Fibroblast of skin of back (primary cell): ENCODE measurements at places on chromosomes 5 and 9.

DNA sequence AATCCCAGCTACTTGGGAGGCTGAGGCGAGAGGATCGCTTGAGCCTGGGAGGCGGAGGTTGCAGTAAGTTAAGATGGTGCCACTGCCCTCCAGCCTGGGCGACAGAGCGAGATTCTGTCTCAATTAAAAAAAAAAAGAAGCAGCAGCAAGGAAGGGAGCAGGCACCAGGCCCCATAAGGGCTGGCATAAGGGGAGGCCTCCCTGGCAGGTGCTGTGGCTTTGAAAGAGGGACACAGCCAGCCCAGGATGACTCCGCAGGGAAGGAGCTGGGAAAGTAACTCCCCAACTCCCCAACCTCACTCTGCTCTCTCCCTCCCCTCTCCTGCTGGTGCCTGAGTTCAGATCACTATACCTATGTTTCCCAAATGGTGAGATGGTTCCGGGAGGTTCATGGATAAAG, 70.1 kb downstream of the NDFIP1 start:
- DNase-seq = no peak

DNA sequence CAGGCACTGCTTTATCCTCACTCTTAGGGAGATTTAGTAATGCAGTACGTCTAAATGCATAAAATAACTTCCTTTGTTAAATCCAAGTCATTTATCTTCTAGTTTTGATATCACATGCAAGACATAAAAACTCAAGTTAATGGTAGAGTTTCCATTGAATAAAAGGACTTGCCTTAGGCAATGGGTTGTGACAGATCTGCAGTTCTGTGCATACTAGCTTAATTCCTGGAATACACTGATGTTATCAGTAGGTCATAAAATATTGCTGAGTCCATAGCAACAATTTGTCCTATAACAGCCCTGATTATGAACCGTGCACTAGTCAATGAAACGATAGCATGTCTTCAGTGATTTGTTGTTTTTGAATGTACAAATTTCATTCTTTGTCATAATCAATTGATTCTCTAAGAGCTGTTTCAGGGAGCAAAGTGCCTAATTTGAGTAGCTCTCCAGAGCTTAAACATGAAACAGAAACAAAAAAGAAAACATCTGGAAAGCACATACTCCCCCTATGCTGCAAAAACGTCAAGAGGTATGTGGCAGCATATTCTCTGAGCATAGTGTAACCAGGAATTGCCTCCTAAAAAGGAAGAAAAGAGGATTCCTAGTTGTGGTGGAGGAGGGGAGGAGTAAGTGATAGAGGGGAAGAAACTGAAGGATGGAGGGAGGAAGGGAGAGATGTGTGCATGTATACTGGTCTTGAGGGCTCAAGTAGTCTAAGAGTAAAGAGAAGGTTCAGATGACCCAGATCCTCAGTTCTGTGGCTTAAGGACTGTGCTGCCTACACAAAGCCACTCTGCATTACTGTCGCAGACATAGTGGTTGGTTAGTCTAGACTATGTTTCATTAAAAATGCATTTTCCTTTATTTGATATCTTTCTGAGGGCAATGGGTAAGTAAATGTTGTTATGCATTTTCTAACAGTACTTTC, 589.2 kb downstream of the PRR16 start:
- peak; percentile 32 for DNase-seq

GRCh38 chr9:61674882-61675281, 485.0 kb downstream of the SPATA31A7 start:
- no peak for DNase-seq

GRCh38 chr5:28344836-28345433, 1306.5 kb upstream of the CDH9 start:
- DNase-seq = peak; percentile 49

GRCh38 chr5:140338336-140338735, 8.1 kb downstream of the HBEGF start:
- DNase-seq = no peak

- no peak for DNase-seq
These were observed 37.5 kb upstream of the GFPT2 start for GRCh38 chr5:180390441-180391190.

DNA sequence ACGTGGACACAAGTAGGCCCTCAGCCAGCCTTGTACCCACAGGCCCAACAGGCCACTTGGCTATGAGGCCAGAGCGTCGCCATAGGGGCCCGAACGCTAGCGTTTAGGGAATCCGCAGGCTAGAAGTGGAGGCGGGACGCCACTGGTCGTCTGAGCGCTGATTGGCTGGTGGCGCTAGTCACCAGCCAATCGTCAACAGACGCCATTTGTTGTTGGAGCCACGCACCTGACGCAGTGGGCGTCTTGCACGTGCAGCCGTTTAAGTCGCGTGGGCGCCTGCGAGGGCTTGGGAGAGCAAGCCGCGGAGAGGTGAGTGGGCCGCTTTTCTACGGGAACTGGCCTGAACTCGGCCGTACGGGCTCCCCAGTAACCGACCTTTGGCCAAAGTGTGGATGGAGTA, at the start of gene DDX4:
DDX4 (plus strand) TSS at position 269 of the 400 bp plus-strand sequence. CDS start 903 bp downstream, outside the sequence.
- DNase-seq = no peak

DNA sequence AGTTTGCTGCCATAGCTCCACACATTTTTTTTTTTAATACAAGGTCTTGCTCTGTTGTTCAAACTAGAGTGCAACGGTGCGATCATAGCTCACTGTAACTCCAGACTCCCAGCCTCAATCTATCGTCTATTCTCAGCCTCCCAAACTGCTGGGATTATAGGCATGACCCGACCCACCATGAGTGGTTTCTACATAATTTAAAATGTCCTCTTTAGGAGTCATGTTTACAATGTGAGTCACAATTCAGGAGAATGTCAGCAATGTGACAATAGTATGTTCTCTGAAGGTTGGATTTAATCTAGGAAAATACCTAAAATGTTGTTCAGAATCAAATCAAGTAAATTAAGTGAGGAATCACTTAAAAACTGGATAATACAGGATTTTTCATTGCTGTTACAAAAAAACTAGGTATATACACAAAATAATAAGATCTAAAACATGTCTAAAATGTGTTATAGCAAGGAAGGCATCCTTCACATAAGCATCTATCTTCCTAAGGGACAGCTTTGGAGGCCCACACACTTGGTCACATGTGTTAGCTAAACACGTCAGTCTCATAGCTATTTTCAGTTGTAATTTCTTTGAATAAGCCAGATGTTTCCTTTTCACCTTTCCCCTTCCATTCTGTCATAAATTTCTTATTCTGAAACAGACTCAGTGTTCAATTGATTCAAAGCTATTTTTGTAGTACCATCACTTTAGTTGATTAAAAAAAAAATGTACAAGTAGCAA, 30.0 kb upstream of the ELAVL2 start:
- DNase-seq = no peak

DNA sequence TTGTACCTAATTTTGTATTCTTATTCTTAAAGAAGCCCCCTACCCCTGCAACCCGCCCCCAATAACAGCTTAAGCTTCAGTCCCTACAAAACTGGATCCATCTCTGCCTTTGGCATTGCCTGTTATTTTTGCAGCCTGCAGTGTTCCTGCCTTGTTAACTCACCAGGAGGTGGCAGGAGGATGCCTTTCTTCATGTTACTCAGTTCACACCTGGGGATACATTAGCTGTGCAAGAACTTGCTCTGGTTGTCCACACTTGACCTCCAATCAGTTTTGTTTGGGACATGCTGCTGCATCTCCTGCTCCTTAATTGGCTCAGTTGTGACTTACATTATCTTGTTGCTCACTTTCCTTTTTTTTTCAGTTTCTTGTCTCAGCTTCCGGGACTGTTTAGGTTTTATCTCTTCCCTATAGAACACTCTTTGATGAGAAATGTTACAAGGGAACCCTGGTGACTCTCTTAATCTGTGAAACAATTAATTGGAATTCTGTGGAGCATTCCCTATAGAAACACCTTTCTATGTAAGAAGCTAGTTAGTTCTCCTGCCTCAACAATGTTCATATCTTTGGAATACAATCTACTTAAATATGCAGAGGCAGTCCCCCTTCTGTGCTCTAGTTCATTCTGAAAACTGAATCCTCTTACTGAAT, 467.7 kb upstream of the ACO1 start:
- DNase-seq = no peak

GRCh38 chr5:178325679-178326373, 93.2 kb upstream of the PHYKPL start:
- DNase-seq = no peak

- peak; percentile 41 for DNase-seq
These were observed 32.4 kb downstream of the LPAR1 start for GRCh38 chr9:111005746-111006470.

GRCh38 chr9:76232861-76233489, 161.3 kb downstream of the RFK start:
- DNase-seq = no peak

DNA sequence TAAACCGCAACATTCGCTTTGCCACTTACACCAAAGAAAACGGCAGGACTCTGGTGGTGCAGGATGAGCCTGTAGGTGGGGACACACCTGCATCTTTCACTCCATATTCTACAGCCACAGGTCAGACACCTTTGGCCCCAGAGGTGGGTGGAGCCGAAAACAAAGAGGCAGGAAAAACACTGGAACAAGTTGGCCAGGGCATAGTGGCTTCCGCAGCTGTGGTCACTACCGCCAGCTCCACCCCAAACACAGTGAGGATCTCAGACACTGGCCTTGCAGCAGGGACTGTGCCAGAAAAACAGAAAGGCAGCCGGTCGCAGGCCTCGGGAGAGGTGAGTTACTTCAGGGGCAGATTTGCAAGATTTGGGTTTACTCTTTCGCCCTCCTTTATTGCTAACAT, 33.8 kb downstream of the KDM3B start:
- DNase-seq = no peak
